ENCODE measurements at places on chromosomes 7 and 10.

DNA sequence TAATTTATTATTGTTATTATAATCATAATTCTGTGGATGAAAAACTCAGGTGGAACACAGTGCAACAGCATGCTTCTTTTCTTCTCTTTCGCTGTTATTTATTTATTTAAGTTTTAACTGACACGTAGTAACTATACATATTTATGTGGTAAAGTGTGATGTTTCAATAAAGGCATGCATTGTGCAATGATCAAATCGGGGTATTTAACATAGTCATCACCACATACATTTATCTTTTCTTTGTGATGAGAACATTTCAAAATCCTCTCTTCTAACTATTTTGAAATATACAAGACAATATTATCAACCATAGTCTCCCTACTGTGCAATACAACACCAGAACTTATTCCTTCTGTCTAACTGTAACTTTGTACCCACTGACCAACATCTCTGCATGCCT lies 152.5 kb upstream of the LYZL1 start:
- DNase-seq = no peak

DNA sequence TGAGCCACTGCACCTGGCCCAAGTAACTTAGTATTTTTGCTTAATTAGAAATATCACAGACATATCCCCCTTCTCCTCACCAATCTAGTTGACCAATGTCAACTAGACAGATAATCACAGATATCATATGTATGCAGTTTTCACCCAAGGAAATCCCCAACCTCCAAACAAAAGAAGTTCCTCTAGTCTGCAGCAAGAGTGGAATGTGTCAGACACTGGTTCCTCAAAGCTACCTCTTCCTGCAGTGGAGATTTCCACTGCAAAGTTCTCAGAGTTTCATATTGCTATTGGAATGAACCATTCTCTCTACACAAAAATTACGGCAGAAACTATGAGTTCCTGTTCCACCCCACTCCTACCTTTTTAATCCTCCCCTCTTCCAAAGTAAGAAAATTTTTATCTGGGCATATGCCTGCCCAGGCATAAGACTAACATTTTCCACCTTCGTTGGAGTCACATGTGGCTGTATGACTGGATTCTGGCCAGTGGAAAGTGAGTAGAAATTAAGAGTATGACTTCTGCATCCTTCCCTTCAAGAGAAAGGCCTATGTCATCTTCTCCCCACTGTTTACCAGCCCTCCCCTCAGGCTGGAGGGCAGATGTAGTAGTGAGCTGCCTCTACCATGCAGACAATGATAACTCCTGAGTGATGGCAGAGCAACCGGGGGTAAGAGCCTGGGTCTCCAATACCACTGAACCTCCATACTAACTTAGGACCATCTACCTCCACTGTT lies 103.0 kb downstream of the MYOF start:
- no peak for DNase-seq

DNA sequence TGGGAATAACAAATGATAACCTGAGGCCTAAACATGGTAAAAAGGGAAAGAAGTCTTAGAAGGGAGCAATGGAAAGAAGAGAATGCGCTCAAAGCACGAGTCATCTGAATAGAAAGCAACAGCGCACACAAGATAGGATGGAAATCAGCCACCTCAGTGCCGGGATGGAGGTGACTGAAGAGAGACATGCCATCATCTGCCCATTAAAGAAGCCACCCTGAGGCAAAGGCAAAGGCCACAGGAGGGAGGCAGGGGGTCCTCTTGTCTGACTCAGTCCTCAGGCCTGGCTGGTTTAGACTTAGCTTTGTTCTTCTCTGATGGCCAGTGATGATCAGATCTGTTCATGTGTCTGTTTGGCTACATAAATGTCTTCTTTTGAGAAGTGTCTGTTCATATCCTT lies 180.6 kb downstream of the CHCHD3 start:
- no peak for DNase-seq

DNA sequence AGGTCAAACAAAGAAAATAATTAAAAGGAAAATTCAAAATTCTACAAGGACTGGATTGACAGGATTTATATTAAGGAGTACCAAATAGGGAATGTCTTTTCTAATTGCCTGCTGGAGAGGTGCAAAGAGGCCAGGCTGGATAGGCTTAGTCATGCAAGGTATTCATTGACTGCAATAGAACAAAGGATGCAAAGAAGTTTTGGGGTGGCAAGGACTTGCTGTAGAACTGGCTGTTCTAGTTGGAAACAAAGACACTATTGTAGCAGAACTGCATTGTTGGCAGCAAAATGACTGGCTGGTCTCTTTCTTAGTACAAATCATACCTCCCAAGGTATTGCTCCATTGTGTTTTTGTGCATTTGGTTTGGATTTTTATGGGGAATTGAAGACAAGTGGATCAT lies 10.1 kb downstream of the ITGB8 start:
- DNase-seq = no peak

- DNase-seq = no peak
Measured at GRCh38 chr10:48807791-48808470, 123.3 kb downstream of the WDFY4 start.

- DNase-seq = no peak
Measured at GRCh38 chr10:114611617-114612016, 46.5 kb downstream of the ABLIM1 start.

DNA sequence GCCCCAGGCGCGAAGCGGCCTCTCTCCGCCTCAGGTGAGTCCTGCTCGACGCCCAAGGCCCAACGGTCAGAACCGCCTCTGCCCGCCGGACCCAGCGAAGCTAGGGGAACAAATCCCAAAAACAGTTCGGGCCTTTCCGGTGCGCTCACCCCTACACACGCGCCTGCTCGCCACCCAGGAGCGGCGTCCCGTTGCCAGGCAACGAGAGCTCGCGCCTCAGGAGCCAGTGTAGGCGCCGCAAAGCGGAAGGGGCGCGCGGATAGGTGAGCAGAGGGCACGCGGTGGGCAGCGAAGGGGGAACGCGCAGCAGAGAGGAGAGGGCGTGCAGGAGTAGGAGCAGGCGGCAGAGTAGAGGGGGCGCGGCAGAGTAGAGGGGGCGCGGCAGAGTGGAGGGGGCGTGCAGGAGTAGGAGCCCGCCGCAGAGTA lies at the start of the genes DYDC1 and DYDC2:
DYDC1 (minus strand) TSS at position 193 of the 426 bp plus-strand sequence. CDS start 4,154 bp downstream, outside the sequence.
DYDC2 (plus strand) TSS at position 219 of the 426 bp plus-strand sequence. CDS start 5,663 bp downstream, outside the sequence.
- no peak for DNase-seq

DNA sequence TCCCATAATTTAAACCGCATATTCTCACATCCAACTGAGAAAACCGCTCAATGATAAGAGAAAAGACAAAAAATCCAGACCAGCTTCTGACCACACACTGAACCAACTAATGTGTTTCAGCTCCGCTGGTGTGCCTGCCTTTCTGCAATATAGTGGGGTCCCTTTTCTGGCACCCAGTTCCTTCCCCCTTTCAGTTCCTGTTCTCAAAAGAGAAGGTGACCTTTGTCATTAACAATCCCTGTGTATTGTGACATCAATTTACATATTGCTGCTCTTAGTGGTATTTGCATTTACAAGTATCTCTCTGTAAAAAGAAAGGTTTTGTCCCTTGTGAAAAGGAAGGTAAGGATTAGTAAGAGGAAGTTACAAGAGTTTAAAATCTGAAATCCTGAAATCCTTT lies 1.4 kb downstream of the PPP1R17 start:
- DNase-seq = no peak

DNA sequence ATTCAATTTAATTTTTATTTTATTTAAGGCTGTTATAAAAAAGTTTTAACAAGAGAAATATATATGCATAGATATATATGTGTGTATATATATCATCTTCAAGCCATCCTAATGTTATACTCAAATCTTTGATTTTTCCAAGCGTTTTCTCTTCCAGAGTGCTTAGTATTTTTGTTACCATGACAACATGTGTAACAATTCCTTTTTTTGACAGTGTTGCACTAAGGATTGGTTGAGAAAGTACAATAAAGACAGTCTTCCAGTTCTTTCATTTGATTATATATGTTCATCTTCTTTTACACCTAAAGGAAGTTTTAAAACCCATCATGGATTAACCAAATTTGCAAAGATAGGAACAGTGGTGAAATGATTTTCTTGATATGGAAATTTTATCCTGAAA lies 171.7 kb downstream of the KLF6 start:
- DNase-seq = no peak

DNA sequence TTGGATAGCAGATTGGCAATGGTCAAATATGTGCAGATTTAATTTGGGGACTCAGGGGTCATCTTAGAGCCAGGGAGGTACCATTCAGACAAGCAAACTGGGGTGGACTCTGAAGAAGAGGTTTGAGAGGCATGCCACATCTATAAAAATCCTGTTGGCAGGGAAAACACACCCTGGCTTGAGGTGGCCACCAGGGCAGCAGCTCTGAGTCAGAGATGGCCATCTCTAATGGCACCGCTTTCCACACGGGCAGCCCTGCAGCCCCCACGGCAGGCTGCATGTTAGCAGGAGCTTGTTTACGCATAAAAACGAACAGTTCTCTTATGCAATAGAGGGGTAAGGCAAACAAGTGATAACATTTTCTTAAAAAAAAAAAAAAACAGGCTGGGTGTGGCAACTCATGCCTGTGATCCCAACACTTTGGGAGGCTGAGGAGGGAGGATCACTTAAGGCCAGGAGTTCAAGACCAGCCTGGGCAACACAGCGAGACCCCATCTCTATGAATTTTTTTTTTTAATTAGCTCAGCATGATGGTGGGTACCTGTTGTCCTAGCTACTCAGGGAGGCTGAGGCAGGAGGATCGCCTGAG lies 14.9 kb downstream of the DLG5 start:
- DNase-seq = no peak

- no peak for DNase-seq
Measured at GRCh38 chr10:63866747-63867140, 345.5 kb downstream of the REEP3 start.

DNA sequence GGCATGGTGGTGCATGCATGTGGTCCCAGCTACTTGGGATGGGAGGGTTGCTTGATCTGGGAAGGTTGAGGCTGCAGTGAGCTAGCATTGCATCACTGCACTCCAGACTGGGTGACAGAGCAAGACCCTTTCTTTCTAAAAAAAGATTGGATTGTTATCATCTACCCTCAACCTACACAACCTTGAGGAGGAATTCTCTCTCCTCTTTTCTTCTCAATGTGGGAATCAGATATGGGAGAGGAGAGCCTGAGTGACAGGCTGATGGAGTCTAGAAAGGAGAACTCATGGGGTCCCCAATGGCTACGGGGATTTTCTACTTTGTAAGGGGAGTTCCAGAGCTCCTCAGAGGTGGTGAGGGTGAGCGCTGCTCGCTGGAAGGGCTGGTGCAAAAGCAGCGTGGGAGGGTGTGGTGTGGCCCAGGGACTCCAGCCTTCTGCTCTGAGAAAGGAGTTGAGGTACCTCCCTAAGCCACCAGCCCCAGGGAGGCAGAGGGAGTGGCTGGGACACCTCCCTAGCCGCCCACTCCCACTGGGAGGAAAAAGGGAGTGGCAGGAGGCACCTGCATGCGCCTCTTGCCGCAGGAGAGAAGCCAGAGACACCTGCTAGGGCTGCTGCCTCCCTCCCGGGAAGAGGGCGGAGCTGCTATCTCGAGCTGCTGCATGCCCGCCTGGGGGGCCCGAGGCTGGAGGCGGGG lies 48.4 kb downstream of the GATA3 start:
- DNase-seq = no peak

- DNase-seq = no peak
Measured at GRCh38 chr10:86319676-86320075, 46.9 kb downstream of the GRID1 start.

Data from GF-D8 (cell line).